GM23248 (cell line): ENCODE measurements at places on chromosomes 1 and 21.

DNA sequence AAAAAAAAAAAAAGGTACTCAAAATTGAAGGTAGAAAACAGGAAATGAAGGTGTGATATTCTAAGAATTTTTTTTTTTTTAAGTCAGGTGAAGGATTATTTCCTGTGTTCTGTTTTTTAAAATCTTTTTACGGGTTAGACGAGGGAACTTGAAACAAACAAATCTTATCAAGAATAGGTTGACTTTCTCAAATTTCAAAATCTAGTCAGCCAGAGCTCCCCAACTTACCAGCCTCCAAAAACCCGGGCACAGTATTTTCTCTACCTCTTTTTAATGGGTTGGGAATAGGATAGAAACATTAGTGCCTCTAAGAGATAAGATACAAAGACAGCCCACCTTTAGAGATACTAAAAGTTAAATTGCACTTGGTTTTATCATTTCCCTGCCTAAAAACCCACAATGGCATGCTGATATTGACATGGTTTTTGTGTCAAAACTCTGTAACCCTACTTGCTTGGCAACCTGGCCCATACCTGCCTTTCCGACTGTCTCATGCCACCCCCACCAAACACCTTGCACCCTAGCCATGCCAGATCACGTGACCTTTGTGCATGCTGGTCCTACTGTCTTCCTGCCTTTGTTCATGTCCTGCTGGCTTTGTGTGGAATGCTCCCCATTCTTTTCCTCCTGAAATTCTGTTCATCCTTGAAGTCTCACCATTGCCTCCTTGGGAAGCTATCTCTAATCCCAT lies 4.2 kb downstream of the RCAN3 start:
- DNase-seq, result no peak

- DNase-seq, result peak; percentile 75
Measured at GRCh38 chr1:228964178-228965089, 229.2 kb downstream of the RHOU start.

DNA sequence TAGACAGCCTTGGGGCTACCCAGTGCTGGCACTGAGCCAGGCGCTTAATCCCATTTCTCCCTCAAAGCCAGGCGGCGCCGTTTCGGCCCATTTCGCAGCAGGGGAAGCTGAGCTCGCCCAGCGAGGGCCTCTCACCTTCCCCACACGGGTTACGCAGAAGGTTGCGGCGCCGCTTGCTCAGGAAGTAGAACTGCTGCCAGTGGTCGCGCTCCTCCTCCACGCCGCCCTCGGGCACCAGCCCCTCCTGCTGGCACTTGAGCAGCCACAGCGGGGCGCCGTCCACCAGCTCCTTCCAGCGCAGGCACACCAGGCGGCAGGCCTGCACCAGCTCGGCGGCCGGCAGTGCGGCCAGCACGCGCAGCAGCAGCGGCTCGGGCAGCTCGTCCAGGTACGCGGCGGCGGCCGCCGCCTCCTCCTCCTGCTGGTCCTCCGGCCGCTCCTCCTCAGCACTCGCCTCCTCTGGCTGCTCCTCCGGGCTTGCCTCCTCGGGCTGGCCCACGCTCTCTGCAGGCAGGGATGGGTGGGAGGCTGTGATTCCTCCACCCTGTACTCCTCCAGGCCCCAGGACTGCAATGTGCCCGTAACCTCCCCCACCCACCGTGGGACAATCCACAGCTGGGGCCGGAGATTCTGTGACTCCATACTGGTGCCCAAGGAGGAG lies 3.8 kb downstream of the FBXO2 start:
- DNase-seq, result peak; percentile 80

- DNase-seq, result peak; percentile 45
Measured at GRCh38 chr1:172845371-172845770, 186.5 kb downstream of the FASLG start.

DNA sequence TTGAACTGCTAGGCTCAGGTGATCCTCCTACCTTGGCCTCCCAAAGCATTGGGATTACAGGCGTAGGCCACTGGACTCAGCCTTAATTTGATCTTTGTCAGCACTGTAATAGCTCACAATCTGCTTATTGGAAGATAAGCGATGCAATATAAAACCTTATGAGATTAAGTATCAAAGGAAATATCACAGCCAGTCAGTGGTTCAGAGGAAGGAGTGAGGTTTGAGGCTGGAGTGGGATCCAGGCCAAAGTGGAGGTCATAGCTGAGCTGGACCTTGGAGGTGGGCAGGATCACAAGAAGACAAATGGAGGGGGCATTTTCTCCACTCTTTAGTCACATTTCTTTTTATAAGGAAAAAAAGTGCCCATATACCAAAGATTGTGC lies 228.5 kb downstream of the RHOU start:
- peak; percentile 56 for DNase-seq

DNA sequence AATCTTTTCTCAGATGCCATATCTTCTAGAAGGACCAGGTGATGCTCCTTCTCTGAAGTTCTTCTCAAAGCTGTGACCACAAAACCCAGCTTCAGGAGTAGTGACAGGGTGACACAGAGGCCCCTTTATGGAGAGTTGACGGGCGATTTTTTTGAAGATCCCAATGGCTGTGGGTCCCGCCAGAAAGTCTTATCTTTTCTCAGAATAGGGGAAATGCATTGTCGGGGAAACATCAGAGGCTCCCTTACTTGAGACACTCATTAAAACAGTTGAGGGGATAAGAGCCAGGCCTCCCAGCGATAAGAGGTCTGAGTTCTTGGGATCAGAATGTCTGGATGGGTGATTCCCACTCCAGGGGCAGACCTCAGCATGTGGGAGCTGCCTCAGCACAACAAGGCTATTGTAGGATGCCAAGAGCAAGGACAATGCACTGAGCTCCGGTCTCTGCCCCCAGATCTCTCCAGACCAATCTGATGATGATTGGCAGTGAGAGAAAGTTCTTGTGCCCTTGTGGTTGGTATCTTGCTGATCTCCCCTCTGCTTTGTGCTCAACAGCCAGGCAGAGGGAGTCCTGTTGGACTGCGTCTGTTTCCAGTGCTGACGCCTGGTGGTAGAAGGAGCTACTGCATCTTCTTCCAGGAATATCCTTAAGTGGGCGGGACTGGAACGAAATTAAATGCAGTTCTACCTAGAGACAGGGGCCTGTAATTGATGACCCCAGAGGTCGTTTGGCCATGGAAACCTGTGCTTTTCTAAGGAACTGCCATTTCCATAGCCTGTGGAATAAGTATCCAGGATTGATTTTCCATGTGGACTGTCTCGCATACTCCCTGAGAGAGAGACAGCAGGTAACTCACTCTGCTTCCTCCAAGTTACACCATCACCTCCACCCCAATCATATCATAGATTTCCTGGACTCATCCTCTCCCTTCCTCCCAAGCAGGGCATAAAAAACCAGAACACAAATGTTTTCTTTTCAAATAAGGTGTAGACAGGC lies 6.8 kb upstream of the ACKR1 start:
- DNase-seq, result peak; percentile 84
